ENCODE measurements at places on chromosomes 6 and 20.

- no peak for DNase-seq
These were observed 427.1 kb downstream of the CD83 start for GRCh38 chr6:14544666-14545065.

DNA sequence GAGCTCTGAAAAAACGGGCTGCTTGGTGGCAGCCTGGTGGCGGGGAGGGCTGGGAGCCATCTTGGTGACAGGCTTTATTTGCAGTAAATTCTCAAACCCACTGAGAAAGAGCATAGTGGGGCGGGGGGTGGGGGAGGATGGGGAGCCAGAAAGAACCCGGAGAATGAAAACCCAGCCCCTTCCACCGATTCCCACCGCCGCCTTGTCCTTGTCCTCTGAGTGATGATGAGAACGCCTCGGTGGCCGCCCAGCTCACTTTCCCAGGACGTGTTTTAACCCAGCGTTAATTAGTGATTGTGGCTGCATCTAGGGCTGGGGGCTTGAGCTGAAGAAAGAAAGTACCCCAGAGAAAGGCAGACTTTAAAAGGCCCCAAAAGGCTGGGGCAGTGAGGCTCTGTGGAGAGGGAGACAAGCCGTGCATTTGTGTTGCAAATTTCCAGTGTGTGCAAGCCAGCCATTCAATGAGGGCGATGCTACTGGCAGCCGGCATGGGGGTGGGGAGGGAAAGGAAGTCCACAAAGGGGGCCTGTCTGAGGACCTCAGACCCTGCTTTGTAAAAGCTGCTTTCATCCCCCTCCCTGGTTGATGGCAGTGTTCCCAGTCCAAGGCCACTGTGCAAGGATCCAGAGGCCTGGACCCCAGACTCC lies 6.2 kb upstream of the GHRH start:
- DNase-seq: no peak

GRCh38 chr6:74587386-74587785 lies 618.5 kb downstream of the COL12A1 start:
- DNase-seq: no peak

- DNase-seq: no peak
These were observed 91.5 kb upstream of the E2F3 start for GRCh38 chr6:20310185-20310584.

DNA sequence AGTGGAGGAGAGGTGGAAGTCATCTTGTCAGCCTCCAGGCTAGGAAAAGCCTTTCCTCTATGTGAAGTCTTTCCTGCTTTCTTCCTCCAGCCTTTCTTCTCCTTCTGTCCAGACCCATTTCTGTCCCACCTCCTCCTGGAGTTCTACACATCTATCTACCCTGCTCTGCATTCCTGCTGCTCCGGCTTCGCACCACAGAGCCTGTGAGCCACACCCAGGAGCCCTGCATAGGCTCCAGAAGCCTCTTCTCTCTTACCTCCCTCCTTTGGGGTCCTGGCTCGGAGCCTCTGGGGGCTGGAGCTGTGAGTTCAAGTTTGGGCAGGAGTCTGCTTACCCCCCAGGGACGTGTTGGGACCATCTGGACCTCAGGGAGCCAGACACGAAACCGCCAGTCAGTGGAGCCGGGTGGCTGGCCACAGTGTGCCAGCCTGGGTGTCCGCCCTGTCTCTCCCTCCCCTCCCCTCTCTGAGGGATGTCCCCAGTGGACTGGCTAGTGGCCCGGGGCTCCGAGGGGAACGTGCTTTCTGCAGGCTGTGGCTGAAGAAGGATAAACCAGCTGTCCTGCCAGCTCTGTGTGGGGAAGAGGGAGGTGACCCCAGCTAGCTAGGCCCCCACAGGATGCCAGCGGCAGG lies 99.2 kb downstream of the VEGFA start:
- no peak for DNase-seq

GRCh38 chr6:119257726-119258125 lies 91.8 kb downstream of the MAN1A1 start:
- no peak for DNase-seq

DNA sequence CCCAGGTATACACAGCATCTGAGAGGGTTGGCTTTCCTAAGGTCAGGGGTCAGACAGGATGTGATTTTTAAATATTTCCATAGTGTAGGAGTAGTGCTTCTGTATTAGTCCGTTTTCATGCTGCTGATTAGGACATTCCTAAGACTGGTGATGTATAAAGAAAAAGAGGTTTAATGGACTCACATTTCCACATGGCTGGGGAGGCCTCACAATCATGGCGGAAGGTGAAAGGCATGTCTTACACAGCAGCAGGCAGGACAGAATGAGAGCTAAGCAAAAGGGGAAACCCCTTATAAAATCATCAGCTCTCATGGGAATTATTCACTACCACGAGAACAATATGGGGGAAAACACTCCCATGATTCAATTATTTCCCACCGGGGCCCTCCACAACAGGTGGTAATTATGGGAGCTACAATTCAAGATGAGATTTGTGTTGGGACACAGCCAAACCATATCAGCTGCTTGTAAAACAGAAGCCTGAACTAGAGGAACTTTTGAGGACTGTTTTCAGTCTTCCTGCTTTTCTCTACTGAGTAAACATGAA lies 91.0 kb upstream of the MEI4 start:
- DNase-seq: no peak

DNA sequence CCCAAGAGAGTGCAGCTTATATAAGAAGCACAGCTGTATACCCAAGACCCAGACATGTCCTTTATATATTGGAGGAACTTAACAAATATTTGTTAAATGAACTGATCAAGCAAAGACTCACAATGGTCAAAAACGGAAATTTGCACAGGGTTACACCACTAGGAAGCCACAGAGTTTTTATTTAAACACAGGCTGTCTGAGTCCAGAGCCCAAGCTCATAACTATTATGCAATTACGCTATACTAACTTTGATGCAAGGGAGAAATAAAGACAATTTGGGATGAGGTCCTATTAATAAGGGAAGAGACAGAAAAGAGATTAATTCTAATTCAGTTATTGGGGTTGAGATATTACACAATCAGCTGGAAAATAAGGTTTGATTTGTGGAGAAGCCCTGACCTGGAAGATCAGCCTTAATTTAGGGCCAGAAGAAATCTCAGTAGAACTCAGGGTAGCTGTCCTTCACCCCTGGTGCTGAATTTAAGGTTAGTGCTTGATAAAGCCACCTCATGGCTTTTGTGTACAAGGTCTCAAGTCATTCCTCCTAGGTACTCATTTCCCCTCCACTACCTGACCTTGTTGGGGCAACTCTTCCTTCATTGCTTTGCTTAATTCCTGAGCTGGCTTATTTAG lies 10.5 kb upstream of the ZNF334 start:
- no peak for DNase-seq
